ENCODE measurements at places on chromosomes 1 and 21. TPM values are rescaled to one million over a fixed set of nuclear protein-coding genes. Genes with fewer than 3 reads are reported as not detected.
A peak's percentile ranks its signal among the peaks of the same experiment; 100 is the strongest.

DNA sequence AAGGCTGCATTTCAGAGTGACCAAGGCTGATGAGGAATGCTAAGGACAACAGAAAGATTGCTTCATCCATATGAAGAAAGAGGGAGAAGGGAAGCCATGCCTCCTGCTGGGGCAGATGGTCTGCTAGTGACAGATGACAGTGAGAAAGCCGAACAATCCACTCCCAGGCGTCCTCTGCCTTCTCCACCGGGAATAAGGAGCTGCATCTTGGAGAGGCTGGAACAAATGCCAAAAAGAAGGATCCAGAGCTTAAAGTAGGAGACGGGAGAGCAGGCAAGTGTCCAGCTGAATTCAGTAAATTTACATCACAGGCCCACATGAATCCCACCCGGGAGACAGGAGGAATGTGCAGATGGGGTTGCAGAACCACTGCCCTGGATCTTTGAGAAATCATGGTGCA lies 33.4 kb downstream of the DDX20 start:
- H3K4me1 ChIP-seq, result no peaks in the 10 kb centered on the region
- peaks cover 48% of the 10 kb centered on the region for H3K27me3 ChIP-seq
- no peak for DNase-seq
- H3K27ac ChIP-seq, result no peak overlapping the region
- no peak overlapping the region for H3K4me3 ChIP-seq

- H3K4me3 ChIP-seq, result no peak overlapping the region
- H3K27me3 ChIP-seq, result peaks cover 32% of the 10 kb centered on the region
- DNase-seq, result no peak
- H3K27ac ChIP-seq, result no peak overlapping the region
Measured at GRCh38 chr1:114956570-114956969, 73.1 kb upstream of the TSHB start.

GRCh38 chr1:151711951-151712350 lies 4.7 kb downstream of the CELF3 start:
- H3K27me3 ChIP-seq, result peaks cover 22% of the 10 kb centered on the region
- no peak overlapping the region for H3K4me3 ChIP-seq
- peaks cover 2% of the 10 kb centered on the region for H3K4me1 ChIP-seq
- no peak for DNase-seq
- H3K27ac ChIP-seq, result no peak overlapping the region
- H3K36me3 ChIP-seq, result no peaks in the 10 kb centered on the region

- H3K27ac ChIP-seq, result no peak overlapping the region
- H3K4me1 ChIP-seq, result peaks cover 25% of the 10 kb centered on the region
- no peaks in the 10 kb centered on the region for H3K36me3 ChIP-seq
- DNase-seq, result no peak
- no peak overlapping the region for H3K4me3 ChIP-seq
- H3K27me3 ChIP-seq, result peaks cover 50% of the 10 kb centered on the region
Measured at GRCh38 chr1:16156848-16157495, 1.1 kb upstream of the EPHA2 start.

DNA sequence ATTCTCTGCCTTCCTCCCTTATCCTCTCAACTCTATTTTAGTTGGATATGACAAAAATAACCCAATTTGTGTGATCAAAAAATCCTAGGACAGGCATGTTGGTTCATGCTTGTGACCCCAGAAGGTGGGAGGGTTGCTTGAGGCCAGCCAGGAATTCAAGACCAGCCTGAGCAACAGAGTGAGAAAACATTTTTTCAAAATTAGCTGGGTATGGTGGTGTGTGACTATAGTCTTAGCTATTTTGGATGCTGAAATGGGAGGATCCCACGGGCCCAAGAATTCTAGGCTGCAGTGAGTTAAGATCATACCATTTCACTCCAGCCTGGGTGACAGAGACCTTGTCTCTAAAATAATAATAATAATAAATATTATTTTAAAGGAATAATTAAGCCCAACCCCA lies 1383.1 kb upstream of the ADGRL2 start:
- H3K36me3 ChIP-seq, result no peaks in the 10 kb centered on the region
- no peak overlapping the region for H3K4me3 ChIP-seq
- no peaks in the 10 kb centered on the region for H3K27me3 ChIP-seq
- no peak for DNase-seq
- H3K4me1 ChIP-seq, result no peaks in the 10 kb centered on the region

- H3K4me3 ChIP-seq, result no peak overlapping the region
- peaks cover 1% of the 10 kb centered on the region for H3K4me1 ChIP-seq
- H3K36me3 ChIP-seq, result no peaks in the 10 kb centered on the region
- no peak overlapping the region for H3K27ac ChIP-seq
- peaks cover 13% of the 10 kb centered on the region for H3K27me3 ChIP-seq
- no peak for DNase-seq
Measured at GRCh38 chr1:94342416-94342815, 75.8 kb upstream of the ABCD3 start.

- H3K27ac ChIP-seq, result no peak overlapping the region
- no peaks in the 10 kb centered on the region for H3K36me3 ChIP-seq
- H3K27me3 ChIP-seq, result no peaks in the 10 kb centered on the region
- DNase-seq, result no peak
Measured at GRCh38 chr1:73784026-73784425, 413.9 kb downstream of the LRRIQ3 start.

DNA sequence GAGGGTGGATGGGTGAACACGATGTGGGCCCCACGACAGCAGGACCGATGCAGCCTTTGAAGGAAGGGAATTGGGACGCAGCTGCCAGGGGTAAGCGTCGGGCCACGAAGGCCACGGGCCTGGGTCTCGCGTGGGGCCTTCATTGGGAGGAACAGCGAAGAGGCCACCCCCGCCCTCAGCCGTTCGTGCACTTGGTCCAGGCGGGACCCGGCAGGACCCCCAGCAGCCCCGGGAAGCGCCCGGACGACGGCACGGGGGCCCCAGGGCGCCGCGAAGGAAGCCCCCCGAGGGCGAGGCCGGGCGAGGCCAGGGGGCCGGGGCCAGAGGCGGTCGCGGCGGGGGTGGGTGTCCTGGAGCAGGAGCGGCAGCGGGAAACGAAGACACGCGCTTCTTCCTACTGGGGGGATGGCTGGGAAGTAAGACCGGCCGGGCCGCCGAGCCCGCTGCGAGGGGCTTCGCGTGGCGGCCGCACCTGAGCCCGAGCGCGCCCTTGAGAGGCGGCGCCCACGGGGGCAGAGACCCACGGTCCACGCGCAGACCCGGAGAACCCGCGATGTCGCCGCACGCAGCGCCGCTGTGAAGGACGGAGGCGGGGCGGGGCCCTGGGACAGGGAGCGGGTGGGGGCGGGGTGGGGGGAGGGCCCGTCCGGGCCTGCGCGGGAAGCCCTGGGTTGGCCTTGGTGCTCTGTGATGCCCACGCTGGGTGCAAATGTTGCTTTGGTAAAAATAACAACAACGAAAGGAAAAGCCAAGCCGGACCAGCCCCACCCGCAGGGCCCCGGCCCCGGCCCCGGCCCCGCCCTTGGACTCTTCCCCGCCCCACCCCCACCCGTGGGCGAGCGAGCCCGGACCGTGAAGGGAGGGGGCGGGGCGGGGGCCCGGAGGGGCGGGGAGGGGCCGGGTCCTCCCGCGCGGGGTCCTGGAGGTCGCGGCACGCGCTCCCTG lies 56.0 kb upstream of the ADARB1 start:
- peaks cover 4% of the 10 kb centered on the region for H3K4me1 ChIP-seq
- no peak overlapping the region for H3K4me3 ChIP-seq
- no peaks in the 10 kb centered on the region for H3K36me3 ChIP-seq
- H3K27ac ChIP-seq, result no peak overlapping the region

DNA sequence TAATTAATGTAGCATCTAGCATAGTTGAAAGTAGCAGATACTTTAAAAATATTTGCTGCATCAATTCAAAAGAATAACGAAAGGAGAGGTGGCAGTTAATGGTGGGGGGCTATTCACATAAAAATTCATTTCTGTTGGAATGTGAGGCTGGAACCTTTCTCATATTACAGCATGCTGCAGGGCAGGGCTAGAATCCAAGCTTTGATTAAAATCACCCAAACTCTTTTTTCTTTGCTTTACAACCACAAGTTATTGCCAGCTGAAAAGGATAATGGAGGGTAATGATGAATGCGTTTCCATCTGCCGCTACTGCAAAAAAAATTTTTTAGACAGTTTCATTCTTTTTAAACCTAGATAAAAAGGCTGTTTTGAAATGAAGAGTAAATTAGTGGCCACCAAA lies 9.8 kb downstream of the DISP1 start:
- H3K4me3 ChIP-seq, result no peak overlapping the region
- no peak overlapping the region for H3K27ac ChIP-seq
- no peaks in the 10 kb centered on the region for H3K4me1 ChIP-seq
- peaks cover 3% of the 10 kb centered on the region for H3K36me3 ChIP-seq
- no peaks in the 10 kb centered on the region for H3K27me3 ChIP-seq

GRCh38 chr21:35234725-35235124 lies 185.6 kb upstream of the RUNX1 start:
- H3K27me3 ChIP-seq, result peaks cover 7% of the 10 kb centered on the region
- DNase-seq, result no peak
- H3K4me1 ChIP-seq, result peaks cover 29% of the 10 kb centered on the region
- H3K4me3 ChIP-seq, result no peak overlapping the region
- no peak overlapping the region for H3K27ac ChIP-seq
- H3K36me3 ChIP-seq, result peaks cover 26% of the 10 kb centered on the region

GRCh38 chr21:32549440-32549839 lies 35.9 kb downstream of the TCP10L start:
- no peaks in the 10 kb centered on the region for H3K27me3 ChIP-seq
- no peak for DNase-seq
- H3K4me1 ChIP-seq, result no peaks in the 10 kb centered on the region
- H3K36me3 ChIP-seq, result no peaks in the 10 kb centered on the region
- H3K4me3 ChIP-seq, result no peak overlapping the region

DNA sequence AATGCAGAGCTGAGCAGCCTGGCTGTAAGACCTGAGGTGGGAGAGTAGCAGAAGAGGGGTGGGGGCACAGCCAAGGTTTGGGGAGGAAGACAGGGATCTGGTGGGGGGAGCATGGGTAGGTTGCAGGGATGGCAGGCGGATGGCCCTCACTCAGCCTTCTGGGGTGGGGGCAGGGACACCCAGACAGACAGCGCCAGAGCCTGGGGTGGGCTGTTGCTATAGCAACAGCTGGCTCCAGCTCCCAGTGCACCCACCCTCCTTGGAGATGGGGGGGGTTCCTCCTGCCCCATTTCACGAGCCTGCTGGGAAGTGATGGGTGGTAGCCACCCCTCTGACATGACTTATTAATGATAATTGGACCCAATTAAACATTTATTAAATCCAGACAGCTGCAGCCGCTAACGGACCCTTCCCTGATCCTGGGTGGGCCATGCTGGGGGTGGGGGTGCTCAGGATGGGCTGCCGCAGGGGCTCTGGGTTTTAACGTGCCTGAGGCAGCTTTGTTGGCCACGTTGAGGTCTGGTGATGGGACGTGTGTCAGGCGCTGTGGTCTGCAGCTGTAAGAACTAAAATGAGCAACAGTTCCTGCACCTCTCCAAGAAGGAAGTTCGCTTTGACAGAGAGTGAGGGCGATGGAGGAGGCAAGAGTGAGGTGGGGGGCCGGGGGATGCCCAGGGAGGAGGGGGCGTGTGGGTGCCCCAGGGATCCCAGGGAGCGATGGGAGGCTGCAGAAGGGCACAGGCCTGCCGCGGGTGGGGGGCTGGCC lies 19.4 kb downstream of the AGRN start:
- peak overlapping the region; percentile 69 for H3K27ac ChIP-seq
- H3K27me3 ChIP-seq, result peaks cover 7% of the 10 kb centered on the region
- peak overlapping the region; percentile 68 for H3K4me3 ChIP-seq

GRCh38 chr1:158075078-158075477 lies 81.6 kb downstream of the KIRREL1 start:
- H3K27ac ChIP-seq, result no peak overlapping the region
- H3K27me3 ChIP-seq, result peaks cover 3% of the 10 kb centered on the region
- H3K4me1 ChIP-seq, result no peaks in the 10 kb centered on the region
- H3K4me3 ChIP-seq, result no peak overlapping the region

DNA sequence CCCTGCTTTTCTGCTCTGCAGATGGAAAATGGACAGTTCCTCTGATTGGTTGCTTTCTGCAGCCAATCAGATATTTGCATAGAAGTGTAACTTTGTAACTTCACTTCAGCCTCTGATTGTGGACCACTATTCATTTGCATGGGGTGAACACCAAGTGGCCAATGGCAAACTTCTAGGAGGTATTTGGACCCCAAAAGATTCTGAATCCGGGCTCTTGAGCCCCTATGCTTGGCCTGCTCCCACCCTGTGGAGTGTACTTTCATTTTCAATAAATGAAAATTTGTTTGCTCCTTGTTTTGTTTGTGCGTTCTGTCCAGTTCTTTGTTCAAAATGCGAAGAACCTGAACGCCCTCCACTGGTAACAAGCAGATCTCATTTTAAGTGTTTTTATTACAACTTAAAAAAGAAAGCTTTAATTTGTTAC lies 6.4 kb upstream of the GSTM4 start:
- H3K36me3 ChIP-seq, result no peaks in the 10 kb centered on the region
- H3K4me1 ChIP-seq, result peaks cover 7% of the 10 kb centered on the region
- peaks cover 40% of the 10 kb centered on the region for H3K27me3 ChIP-seq
- H3K4me3 ChIP-seq, result no peak overlapping the region

DNA sequence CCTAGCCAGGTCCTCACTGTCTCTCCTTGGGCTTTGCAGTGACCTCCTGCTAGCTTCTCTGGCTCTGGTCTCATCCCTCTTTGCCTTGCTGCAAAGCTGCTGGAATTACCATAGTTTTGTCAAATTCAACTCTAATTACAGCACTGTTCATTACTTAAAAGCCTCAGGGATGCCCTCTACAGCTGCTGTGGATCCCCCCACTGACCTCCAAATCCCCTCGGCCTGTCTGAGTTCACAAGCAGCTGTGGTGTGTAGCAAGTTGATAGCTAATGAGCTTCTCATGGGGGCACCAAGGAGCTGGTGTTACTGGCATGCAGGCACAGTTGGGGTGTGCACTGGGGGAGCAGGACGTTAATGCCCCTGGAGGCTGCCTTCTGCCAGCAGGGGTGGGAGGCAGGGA lies 24.8 kb downstream of the NIPAL3 start:
- no peaks in the 10 kb centered on the region for H3K4me1 ChIP-seq
- no peaks in the 10 kb centered on the region for H3K27me3 ChIP-seq
- no peak overlapping the region for H3K27ac ChIP-seq
- peaks cover 7% of the 10 kb centered on the region for H3K36me3 ChIP-seq

- H3K27me3 ChIP-seq, result no peaks in the 10 kb centered on the region
- no peak overlapping the region for H3K4me3 ChIP-seq
- no peaks in the 10 kb centered on the region for H3K36me3 ChIP-seq
- no peak overlapping the region for H3K27ac ChIP-seq
- DNase-seq, result no peak
Measured at GRCh38 chr1:164891615-164892014, 332.6 kb downstream of the PBX1 start.

DNA sequence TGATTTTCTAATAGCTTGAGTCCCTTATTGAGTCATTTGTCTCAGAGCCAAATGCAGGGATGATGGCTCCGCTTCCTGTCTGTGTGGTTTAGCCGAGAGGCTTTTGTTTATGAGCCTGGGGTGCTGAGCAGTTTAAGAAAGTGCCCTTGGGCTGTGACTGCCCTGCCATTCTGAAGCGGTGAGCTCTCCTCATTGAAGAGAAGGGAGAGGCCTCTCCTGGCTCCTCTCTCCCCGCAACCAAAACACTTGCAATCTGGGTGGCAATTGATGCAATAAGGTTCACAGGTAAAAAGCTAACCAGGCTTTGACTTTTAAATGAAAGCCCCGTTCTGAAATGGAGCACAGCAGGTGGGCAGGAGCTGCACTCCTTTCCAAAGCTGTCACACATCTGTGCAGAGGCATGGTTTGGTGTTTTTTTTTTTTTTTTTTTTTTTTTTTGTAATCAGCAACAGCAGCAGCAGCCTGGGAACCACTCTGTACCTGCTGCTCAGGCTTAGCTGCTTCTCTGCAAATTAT lies 403.7 kb downstream of the SIPA1L2 start:
- DNase-seq, result peak; percentile 72
- H3K36me3 ChIP-seq, result no peaks in the 10 kb centered on the region
- peaks cover 8% of the 10 kb centered on the region for H3K4me1 ChIP-seq

LCE3A gene
- not detected for total RNA-seq

CSMD2 gene
- total RNA-seq, result not detected

RPTN gene
- not detected for total RNA-seq

GIPC2 gene
- total RNA-seq, result 0.38 TPM

CRYBG2 gene
- 8.6 TPM for total RNA-seq

GBP4 gene
- 78.6 TPM for total RNA-seq

OR2T12 gene
- not detected for total RNA-seq

NEK2 gene
- 42.5 TPM for total RNA-seq

TNFSF4 gene
- 17.5 TPM for total RNA-seq

TBX15 gene
- total RNA-seq, result not detected

FHAD1 gene
- total RNA-seq, result not detected

All from activated CD8-positive, alpha-beta memory T cell treated with anti-CD3 and anti-CD28 coated beads, Interleukin-2, amount 10 ng/mL, durations not matched to agents 7 days and 5 days (primary cell).